CD4-positive, alpha-beta T cell (primary cell): ENCODE measurements at places on chromosomes 2 and 18.

GRCh38 chr18:55861266-55861665 is 273.3 kb upstream of the TCF4 start:
- H3K4me3 ChIP-seq: no peak overlapping the region
- H3K27me3 ChIP-seq: no peaks in the 10 kb centered on the region
- DNase-seq: no peak
- H3K27ac ChIP-seq: no peak overlapping the region
- no peaks in the 10 kb centered on the region for H3K4me1 ChIP-seq
- no peaks in the 10 kb centered on the region for H3K36me3 ChIP-seq

GRCh38 chr2:198045227-198045626 is 240.8 kb downstream of the PLCL1 start:
- H3K4me3 ChIP-seq: no peak overlapping the region
- DNase-seq: no peak
- H3K4me1 ChIP-seq: peaks cover 18% of the 10 kb centered on the region
- no peaks in the 10 kb centered on the region for H3K27me3 ChIP-seq

DNA sequence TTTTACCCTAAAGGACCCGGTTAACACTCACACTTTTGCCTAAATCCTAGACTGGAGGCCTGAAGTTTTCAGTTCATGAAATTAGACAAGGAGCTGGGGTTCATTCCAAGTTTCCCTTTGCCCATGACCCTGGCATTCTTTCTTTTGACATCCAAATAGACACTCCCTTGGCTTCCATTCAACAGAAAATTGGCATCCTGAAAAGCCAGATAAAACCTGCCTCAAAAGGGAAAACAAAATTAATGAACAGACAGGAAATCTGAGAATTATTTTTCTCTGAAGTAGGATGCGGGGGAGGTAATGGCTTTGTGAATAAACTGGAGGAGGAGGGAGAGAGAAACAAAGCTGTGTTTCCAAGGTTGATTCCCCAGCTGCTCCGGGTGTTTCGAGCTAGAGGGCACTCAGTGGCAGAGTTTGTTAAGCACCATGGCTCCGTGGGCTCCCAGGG is 41.0 kb downstream of the SPP2 start:
- no peak overlapping the region for H3K4me3 ChIP-seq
- no peak for DNase-seq
- no peaks in the 10 kb centered on the region for H3K27me3 ChIP-seq
- peaks cover 2% of the 10 kb centered on the region for H3K4me1 ChIP-seq
- no peak overlapping the region for H3K27ac ChIP-seq
- H3K36me3 ChIP-seq: no peaks in the 10 kb centered on the region

DNA sequence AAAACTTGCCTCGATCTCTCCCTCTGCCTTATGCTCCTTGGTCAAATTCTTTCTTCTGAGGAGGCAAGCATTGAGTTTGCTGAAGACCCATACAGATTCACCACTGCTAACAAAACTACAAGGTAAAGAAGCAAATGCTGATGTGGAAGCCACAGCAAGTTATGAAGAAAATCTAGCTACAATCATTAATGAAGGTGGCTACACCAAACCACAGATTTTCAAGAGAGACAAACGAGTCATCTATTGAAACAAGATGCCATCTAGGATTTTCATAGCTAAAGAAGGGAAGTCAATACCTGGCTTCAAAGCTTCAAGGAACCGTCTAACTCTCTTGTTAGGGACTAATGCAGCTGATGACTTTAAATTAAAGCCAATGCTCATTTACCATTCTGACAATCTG is 203.2 kb downstream of the METTL4 start:
- no peak overlapping the region for H3K27ac ChIP-seq
- no peaks in the 10 kb centered on the region for H3K27me3 ChIP-seq
- no peaks in the 10 kb centered on the region for H3K4me1 ChIP-seq
- no peak for DNase-seq

- H3K36me3 ChIP-seq: no peaks in the 10 kb centered on the region
- no peaks in the 10 kb centered on the region for H3K27me3 ChIP-seq
- no peak for DNase-seq
- peaks cover 12% of the 10 kb centered on the region for H3K4me1 ChIP-seq
These were observed 42.9 kb upstream of the ASB1 start for GRCh38 chr2:238383743-238384380.

- no peaks in the 10 kb centered on the region for H3K27me3 ChIP-seq
- H3K4me1 ChIP-seq: no peaks in the 10 kb centered on the region
These were observed 69.3 kb upstream of the HPCAL1 start for GRCh38 chr2:10233131-10234012.

DNA sequence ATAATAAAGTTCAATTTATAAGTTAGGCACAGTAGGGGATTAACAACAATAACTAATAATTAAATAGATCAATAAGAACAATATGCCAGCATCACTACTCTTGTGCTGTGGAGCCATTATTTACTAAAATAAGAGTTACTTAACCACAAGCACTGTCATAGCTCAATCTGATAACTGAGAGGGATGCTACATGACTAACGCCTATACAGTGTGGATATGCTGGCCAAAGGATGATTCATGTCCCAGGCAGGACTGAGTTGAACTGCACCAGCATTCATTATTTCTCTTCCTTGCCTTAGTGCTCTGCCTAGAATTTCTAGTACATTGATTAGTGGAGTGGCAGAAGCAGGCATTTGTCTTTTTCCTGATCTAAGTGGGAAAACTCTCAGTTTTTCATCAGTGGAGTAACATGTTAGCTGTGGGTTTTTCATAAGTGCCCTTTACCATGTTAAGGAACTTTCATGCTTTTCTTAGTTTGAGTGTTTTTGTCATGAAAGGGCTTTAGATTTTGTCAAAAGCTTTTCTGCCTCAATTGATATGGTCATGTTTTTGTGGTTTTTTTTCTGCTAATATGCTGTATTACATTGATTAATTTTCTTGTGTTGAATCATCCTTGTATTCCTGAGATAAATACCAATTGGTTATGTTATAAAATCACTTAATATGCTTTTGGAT is 21.7 kb downstream of the KIAA1328 start:
- H3K4me3 ChIP-seq: no peak overlapping the region
- peaks cover 7% of the 10 kb centered on the region for H3K36me3 ChIP-seq
- no peak for DNase-seq
- H3K27ac ChIP-seq: no peak overlapping the region
- no peaks in the 10 kb centered on the region for H3K4me1 ChIP-seq

DNA sequence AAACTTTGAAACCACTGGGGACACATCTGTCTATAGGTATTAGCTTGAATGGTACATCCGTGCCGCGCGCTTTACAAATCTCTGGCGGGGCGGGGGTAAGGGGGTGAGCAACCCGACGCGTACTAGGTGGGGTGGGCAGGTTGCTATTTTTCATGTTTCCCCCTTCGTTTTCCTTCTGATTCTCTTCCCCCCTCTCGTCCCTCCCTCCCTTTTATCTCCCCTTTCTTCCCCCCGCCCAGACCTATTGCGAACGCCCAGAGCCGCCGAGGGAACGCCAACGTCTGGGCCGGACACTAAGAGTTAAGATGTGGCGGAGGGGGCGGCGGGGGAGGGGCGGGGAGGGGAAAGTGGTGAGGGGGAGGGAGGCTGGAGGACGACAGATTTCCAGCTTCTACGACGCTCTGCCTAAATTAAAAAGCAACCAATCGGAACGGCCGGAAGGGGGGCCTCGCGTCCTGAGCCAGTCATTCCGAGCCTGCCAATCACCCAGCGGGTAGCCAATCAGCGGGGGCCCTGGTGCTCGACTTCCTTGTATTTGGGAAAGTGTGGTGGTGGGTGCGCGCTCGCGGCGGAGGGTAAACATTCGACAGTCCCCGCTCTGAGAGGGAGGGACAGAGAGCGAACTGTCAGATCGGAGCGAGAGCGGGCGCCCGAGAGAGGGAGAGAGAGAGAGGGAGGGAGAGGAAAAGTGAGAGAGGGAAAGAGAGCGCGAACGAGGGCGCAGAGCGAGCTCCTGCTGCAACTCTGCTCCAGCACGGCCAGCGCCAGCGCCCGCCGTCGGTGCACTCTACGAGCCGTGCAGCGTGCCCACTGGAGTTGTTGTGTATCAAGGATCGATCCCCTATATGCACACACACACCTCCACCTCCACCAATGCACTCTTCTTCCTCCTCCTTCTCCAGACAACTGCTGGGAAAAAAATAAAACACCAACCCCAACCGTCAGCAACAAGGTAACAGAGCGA is at the start of gene POU3F3:
POU3F3 (plus strand) TSS at position 582 of the 964 bp plus-strand sequence. CDS start 1,396 bp downstream, outside the sequence.
- H3K27ac ChIP-seq: no peak within 1 kb of the TSS
- peaks cover 46% of the 10 kb centered on the region for H3K4me1 ChIP-seq
- H3K4me3 ChIP-seq: peak within 1 kb of the TSS; percentile 45
- peaks cover 55% of the 10 kb centered on the region for H3K27me3 ChIP-seq
- no peak for DNase-seq

- DNase-seq: no peak
- H3K27me3 ChIP-seq: no peaks in the 10 kb centered on the region
- H3K4me1 ChIP-seq: no peaks in the 10 kb centered on the region
These were observed 1058.3 kb upstream of the TMEFF2 start for GRCh38 chr2:193253014-193253530.

DNA sequence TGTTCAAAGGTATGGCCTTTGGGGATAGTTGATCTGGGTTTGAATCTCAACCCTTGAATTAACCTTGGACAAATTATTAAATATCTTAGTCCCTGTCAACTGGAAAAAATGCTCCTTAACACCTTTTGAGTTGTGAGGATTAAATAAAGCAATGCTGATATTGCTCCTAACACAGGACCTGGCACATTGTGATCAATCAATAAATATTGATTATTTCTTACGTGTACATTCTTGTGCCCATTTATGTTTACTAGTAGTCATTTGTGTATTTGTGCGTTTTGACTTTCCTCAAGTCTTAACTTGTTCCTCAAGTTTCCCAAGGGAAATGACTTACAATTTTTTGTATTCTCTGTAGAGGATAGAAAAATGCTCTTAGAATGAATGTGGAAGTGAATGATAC is 19.6 kb upstream of the FIGN start:
- H3K27ac ChIP-seq: no peak overlapping the region
- no peak for DNase-seq
- H3K4me1 ChIP-seq: no peaks in the 10 kb centered on the region
- no peaks in the 10 kb centered on the region for H3K36me3 ChIP-seq

DNA sequence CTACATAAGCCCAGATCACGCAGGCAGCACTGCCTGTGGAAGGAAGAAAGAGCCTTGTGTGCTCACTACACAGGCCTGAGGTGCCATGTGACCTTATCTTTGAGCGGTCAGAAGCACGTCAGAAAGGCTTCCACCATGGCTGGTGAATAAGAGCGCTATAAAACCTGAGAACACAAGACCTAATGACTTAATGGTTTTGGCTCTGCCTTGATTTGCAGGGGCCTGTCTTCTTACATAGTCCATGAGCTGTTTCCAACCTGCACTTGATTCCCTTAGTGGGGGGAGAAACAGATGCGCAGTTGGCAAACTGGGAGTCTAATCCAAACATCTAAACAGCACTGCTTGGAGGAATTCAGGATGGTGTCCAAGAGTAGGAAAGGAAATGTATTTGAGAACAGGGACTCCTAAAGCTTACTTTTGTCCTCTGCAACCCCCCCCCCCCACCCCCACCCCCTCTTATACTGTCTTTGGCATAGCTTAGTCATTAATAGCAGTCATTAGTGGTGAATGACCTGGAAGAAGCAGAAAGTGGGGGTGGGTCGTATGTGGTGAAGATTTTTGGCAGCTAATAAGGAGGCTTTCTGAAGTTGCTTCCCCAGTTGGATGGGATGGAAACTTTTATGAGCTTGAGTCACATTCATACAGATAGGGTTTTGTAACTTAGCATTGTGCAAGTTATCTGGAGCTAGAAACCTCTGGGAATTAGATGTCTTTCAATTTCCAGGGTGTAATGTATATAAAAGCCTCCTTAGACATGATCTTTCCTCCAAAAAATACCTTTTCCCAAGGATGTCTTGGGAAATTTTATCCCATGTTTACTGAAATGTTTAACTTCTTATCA is 454.1 kb downstream of the MEIS1 start:
- no peak overlapping the region for H3K4me3 ChIP-seq
- DNase-seq: no peak
- no peaks in the 10 kb centered on the region for H3K27me3 ChIP-seq
- no peak overlapping the region for H3K27ac ChIP-seq
- H3K4me1 ChIP-seq: no peaks in the 10 kb centered on the region

DNA sequence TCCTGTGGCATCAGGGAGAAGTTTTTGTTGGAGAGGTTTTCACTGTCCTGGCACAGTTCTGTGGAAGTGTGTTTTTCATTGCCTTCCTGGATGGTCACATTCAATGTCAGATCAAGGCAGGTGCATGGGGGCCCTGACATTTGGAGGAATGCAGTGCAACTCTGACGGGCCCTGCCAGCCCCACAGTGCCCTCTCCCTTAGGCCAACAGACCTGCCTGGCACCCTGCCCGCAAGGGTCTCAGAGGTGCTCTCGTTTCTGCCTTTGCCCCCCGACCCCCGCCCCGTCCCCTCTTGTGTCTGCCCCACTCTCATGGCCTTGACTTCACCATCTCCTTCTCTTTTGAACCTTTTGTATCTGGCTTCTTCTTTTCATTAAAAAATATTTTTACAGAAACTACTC is 257.2 kb upstream of the HDAC4 start:
- H3K27ac ChIP-seq: no peak overlapping the region
- no peak for DNase-seq
- no peaks in the 10 kb centered on the region for H3K36me3 ChIP-seq
- H3K4me1 ChIP-seq: no peaks in the 10 kb centered on the region
- peaks cover 13% of the 10 kb centered on the region for H3K27me3 ChIP-seq

DNA sequence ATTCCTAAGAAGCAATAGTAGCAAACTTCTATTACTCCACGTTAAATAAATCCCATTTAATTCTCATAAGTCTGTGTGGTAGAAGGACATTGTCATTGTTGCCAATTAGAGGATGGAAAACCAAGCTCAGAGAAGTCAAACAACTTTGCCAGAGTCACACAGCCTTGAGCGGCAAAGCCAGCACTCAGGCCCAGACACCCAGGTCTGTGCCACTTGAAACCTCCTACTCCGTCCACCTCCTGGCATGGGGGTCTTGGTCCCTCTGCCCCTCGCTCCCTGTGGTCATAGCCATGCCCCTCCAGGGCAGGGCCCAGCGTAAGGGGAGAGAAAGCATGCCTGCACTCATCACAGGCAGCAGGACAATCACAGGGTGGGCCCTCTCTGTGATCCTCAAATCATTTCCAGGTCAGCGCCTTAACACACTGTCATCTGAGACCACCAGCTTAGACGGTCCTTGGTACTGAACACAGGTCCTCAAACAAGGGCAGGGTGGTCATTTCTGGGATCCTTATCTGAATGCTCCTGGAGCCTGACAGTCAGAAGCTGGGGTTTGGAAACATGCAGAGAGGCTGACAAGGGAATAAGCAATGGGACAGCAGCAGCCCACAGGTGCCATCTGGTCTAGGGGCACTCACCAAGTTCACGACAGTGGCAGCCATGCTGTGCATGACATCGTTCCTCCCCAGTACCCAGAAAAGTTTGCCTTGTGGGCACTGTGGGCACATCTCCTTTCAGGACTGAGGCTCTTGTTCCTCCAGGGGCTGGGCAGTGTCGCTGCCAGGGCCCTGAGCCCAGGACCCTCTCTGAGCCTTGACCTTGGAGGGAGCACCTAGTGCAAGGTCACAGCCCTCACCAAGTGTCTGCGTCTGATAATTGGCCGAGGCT is 38.2 kb downstream of the FAM178B start:
- H3K4me1 ChIP-seq: peaks cover 22% of the 10 kb centered on the region
- no peak overlapping the region for H3K27ac ChIP-seq
- no peak overlapping the region for H3K4me3 ChIP-seq
- DNase-seq: no peak
- H3K27me3 ChIP-seq: no peaks in the 10 kb centered on the region

- H3K4me3 ChIP-seq: no peak overlapping the region
- H3K4me1 ChIP-seq: peaks cover under 1% of the 10 kb centered on the region
- DNase-seq: no peak
- H3K27ac ChIP-seq: no peak overlapping the region
These were observed 75.6 kb upstream of the POMC start for GRCh38 chr2:25243995-25244394.

GRCh38 chr2:97738179-97739019 is 25.0 kb downstream of the ZAP70 start:
- DNase-seq: no peak
- peaks cover 42% of the 10 kb centered on the region for H3K4me1 ChIP-seq
